ENCODE measurements at places on chromosomes 5 and 9.

DNA sequence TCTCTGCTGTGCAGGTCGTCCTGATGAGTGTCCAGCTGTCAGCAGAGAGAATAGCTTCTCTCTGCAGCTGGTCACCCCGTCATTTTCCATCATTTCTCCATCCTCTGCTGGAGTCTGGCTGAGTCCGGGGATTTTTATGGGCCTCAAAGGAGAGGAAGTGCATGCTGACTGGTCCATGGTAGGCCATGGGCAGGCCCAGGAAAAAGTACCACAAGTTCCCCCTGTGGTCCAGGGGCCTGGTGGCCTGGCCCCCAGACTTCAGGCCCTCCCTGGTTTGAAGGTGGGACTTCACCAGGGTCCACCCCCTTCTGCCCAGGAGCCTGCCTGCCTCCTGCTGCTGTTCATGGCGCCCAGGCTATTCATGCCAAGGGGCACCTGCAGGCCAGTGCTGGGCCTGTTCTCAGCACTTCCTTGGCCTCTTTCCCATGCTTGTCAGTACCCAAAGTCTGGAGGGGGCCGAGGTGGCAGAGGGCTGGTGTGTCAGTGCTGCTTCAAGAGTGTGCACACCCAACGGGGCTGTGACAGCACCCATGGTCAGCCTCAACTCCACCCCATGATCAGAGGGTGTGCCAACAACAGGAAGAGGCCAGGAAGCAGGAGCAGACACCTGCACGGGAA lies 7.3 kb upstream of the MTMR12 start:
- no peak for DNase-seq

DNA sequence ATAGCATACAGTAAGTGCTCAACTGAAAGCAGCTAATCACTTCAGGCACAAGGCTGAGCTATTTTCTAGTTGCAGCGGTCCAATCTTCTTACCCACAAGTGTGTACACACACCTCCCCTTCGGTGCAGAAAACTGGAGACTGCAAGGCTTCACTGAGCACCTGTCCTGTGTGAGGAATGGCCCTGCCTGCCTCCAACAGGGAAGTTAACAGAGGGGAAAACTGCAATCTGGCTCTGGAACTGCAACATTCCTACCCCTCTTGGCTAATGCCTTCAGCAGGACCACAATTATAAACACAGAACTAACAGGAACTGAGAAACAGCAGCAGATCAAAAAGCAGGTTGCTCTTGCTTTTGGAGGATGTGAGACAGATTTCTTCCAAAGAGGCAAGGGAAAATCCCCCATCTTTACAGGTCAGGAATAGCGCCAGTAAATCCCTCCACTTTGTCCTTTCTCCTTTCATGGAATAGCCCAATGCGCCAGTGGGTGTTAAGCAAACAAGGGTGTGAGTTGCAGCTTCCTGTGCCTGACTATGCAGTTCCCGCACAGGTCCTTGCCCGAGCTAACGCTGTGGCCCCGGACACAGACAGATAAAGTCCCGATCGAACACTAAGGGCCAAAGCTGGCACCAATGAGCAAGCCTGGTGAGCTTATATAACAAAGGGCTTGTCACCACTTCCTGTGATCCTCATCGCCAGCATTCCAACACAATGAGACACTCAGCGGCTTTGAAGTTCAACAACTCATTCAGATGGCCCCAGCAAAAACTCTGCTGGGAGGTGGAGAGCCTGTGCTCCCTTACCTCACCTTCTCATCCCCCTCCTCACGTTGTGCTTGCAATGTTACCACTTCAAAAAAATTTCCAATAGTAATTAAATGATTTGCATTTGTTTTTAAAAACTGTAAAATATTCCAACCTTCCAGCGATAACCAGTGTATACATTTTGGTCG lies 21.5 kb downstream of the SHB start:
- DNase-seq: no peak

- no peak for DNase-seq
Observed at GRCh38 chr5:98535901-98536300, 237.6 kb upstream of the RGMB start.

- no peak for DNase-seq
Observed at GRCh38 chr9:16515207-16515606, 355.3 kb downstream of the BNC2 start.

DNA sequence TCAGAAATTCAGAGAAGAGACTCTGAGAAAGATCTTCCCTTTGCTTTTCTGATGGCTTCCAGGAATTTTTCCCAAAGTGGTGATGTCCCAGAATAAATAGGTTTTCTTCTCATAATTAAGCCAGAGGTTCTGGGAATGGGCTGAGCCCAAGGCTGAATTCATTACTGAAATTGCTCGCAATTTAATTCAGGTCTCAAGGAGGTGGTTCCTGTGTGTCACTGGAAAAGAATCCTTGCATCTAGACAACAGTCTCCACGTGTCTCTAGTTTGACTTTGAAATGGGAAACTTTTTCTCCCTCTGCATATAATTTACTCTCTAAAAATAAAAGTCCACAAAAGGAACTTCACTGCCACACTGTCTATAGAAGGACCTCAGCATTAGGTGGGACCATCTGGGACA lies 27.8 kb upstream of the STX17 start:
- DNase-seq: no peak

DNA sequence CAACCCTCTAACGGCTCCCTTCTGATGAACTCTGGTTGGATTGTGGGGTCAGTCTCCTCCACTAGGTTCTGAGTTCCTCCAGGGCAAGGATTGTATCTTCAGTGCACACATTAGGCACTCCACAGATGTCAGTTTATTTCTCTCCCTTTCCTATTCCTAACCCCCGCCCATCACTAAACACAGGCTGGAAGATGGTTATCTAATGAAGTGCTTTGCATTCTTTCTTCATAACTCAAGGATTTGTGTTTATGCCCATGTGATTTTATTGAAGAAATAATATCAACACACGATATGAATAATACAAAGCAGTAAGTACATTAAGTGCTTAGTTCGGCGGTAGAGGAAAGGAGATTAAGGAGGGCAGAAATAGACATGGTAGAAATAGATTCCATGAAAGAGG lies 4.4 kb upstream of the CREBRF start:
- no peak for DNase-seq

GRCh38 chr5:126568206-126568755 lies 26.7 kb downstream of the ALDH7A1 start:
- DNase-seq: no peak

GRCh38 chr5:32182463-32183063 lies 8.4 kb upstream of the GOLPH3 start:
- DNase-seq: no peak

DNA sequence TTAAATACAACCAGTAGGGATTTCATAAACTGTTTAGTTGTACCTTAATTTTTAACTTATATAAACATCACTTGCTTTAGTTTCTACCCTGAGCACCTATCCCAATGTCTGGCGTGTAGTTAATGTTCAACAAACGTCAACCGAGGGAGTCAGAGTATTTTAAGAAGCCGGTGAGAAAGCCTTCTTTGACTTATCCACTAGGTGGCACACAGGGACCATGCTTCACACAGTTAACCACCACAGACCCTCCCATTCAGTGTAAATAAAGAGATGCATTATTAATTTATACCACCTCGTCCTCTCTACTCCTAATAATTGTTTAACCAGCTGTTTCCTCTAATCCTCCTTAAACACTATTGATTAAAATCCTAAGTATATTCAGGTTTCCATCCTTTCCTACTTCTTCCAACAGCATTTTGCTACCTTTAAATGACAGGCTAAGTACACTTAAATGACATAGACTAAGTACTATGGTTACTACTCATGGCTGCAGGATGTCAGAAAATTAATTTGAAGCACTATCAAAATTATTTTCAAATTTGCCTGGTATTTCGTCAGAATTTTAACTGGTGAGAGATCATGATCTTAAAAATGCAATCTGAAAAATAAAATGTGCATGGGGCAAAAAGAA lies 2.3 kb downstream of the HAPLN1 start:
- DNase-seq: no peak

GRCh38 chr9:101408374-101409078 lies 9.9 kb downstream of the ZNF189 start:
- DNase-seq: no peak

DNA sequence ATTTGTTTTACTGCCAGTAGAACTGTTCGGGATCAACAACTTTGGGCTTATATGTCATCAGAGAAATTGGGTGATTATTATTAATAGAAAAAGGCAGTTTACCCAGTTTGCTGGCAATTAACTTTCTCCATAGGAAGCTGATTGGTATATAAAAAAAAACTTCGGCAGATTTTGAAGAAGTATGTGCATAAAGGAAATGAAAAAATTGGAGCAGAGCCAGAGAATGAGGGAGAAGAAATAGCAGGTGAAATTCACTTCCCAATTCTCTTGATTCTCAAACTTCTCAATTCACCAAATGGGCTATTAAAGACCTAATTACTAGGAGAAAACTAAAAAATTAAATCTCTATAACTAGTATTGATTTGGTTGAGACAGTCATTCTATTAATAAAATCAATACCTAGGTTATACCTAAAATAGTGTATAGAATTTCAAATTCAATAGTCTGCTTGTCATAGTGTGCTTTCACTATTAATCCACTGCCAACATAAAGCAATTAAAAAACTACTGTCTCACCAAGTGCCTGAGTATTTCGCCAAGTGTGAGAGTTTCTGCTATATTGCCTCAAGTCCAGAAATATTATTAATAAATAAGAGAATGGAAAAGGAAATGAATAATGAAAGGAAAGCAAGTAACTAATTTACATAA lies 47.5 kb downstream of the STX17 start:
- DNase-seq: no peak

- no peak for DNase-seq
Observed at GRCh38 chr5:175098301-175098700, 345.7 kb downstream of the DRD1 start.

DNA sequence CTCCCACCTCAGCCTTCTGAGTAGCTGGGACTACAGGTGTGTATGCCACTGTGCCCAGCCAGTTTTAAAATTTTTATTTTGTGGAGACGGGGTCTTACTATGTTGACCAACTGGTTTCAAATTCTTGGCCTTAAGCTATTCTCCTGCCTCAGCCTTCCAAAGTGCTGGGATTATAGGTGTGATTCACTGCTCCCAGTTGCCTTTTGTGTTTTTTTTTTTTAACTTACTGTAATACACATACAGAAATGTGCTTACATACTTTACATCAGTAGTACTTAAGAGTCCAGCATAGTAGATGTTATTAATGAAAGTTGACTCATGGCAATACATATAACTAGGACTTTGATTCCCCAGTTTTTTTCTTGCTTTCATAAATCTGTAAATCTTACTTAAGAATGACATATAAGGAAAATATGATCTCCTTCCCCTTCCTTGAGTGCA lies 4.7 kb downstream of the MAN2A1 start:
- no peak for DNase-seq

DNA sequence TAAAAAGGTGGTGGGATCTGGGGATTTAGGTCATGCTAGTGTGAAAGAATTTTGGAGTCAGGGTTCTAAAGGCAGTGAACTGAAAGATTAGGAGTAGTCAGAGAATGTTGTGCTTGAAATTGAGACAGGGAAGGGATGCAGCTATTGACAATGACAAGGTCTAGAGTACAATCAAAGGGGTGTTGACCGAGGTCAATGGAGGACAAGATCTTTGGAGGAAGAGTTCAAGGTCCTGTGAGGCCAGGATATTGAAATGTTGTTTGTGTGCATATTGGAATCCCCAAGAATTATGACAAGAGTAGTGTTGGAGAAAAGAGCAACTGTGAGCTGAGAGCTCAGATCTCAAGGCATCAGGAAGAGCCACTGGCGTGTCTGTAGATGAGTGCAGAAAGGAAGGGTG lies 116.9 kb downstream of the RASGRF2 start:
- DNase-seq: no peak

GRCh38 chr5:58240322-58240721 lies 219.6 kb downstream of the PLK2 start:
- no peak for DNase-seq

- no peak for DNase-seq
Observed at GRCh38 chr5:131783874-131784273, 12.9 kb downstream of the FNIP1 start.

DNA sequence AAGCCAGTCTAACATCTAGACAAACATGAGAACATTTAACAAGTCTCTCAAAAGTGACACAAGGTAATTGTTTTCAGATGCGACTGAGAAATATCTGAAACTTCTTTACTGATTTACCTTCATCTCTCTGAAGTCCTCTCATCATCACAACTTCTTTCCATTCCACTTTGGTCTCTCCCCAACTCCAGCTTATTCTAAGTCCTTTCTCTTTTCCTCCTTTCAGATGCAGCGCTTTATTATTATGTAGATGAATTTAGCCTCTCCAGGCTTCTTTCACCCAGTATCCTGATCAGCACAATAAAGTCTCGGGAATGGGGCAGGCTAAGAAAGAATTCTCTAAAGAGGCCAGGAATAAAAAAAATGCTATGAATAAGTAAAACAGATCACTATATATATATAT lies 128.0 kb downstream of the KCTD16 start:
- no peak for DNase-seq

DNA sequence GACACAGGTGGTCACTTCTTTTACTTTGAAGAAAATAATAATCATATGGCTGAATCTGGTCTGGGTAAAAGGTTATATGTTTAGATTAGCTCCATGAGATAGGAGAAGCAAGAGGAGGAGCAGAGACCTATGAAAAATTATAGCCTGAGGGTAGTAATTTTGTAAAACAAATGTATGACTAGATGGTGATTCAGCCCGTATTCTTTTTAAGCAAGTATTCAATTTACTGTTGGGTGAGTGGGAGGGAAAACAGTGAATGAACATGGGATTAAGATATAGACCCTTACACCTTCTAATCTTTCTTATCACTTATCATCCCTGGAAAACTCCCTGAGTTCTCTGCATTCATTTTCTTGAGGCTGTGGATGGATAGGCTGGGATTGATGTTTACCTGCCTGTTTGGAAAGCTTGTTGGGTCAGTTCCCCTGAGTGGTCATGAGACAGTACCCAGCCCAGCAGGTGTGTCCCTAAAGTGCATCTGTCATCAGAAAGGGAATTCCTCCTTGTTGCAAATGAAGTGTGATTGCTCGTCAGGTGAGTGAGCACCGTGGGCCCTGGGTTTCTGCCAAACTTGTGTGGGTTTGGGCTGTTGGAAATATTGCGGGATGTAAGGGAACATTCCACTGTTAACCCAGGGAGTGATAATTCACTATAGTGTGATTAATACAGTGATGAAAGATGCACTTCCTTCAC lies 101.2 kb upstream of the GDNF start:
- DNase-seq: no peak

- no peak for DNase-seq
Observed at GRCh38 chr9:7246917-7247522, 489.2 kb downstream of the KDM4C start.

- DNase-seq: no peak
Observed at GRCh38 chr5:174567506-174568141, 156.8 kb upstream of the MSX2 start.

- DNase-seq: no peak
Observed at GRCh38 chr9:137480686-137481683, 21.9 kb upstream of the NSMF start.

DNA sequence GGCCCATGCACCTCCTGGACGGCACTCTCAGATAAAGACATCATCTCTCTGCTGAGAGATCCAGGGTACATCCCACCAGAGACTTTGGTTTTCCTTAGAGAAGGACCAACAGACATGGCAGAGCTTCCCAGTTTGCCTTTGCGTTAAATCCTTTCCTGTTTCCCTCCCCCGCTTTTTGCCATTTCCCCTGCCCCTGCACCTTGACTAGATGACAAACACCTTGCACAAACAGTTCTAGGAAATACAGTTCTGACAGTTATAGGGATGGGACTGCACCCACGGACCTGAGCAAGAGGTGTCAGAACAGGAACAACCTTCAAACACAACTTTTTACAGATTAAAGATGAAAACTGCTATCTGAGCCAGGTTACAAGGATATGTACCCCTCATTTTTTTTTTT lies 288.9 kb downstream of the MSX2 start:
- no peak for DNase-seq

- no peak for DNase-seq
Observed at GRCh38 chr5:169160405-169160901, 140.5 kb downstream of the SLIT3 start.

GRCh38 chr9:91006046-91006445 lies 204.4 kb downstream of the SYK start:
- DNase-seq: no peak

Data from urinary bladder (tissue), 4 donors.